ENCODE measurements at places on chromosomes 5 and 9.

- no peak for DNase-seq
Observed at GRCh38 chr5:34932947-34933346, 3.6 kb downstream of the DNAJC21 start.

- no peak for DNase-seq
Observed at GRCh38 chr9:84990416-84990815, 320.9 kb downstream of the NTRK2 start.

- DNase-seq = no peak
Observed at GRCh38 chr5:171335616-171336015, 26.6 kb downstream of the TLX3 start.

GRCh38 chr5:141747152-141748141 lies 65.4 kb upstream of the ARAP3 start:
- DNase-seq = no peak

- DNase-seq = no peak
Observed at GRCh38 chr5:79235261-79235633, 684 bp upstream of the JMY start.

GRCh38 chr9:131744171-131744719 lies 4.4 kb upstream of the RAPGEF1 start:
- DNase-seq = peak; percentile 39

DNA sequence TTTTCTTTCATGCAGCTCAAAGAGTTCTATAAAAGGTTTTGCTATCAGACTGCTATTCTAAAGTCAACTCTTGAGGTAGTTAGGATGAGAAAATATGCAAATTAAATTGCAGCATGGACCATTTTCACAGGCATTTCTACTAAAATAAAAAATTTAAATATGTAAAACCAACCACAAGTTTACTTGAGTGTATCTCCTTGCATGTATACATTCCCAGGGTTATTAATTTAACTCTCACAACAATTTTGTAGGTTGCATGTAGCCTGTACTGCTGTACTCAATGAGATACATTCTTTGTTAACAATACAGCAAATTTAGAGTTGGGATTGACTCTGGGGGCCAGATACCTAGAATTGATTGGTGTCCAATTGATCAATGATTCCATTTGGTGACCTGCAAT lies 265.8 kb downstream of the MED10 start:
- DNase-seq = no peak

- no peak for DNase-seq
Observed at GRCh38 chr9:105441616-105442160, 6.1 kb upstream of the FSD1L start.

DNA sequence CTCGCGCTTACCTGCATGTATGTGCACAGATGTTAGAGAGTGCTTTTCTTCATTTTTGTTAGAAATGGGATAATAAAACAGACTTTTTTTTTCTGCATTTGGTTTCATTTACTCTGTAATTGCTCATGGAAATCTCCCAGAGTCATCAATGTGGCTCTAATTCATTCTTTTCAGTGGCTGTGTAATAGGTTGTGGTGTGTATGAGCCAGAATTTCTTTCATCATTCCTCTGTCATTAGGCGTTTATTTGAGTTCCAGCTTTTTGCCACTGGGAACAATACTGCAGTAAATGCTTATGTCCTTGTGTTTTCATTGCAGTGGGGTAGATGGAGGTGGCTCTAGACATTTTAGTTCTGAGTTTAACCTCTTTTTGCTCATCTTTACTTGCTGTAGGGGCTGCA lies 118.9 kb downstream of the NXNL2 start:
- no peak for DNase-seq

DNA sequence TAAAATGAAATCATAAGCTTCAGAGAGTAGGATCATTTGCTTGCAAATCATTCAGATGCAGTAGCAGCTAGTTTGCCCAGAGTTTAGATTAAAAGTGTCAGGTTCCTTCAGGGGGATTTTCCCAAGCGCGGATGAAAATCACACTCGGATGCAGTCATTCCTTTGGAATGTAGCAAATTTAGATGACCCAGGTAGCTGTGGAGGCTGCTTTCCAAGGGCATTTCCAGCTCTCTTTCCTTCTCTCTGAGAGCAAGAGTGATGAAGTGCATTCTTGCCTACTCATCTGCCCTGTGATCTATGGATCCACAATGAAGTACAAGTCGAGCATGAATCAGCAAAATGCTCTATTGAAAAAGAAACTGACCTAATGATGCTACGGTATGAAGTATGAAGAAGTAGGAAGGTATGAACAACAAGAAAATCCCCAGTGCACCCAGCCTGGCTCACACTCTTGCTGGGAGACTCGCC lies 200.2 kb downstream of the PLK2 start:
- DNase-seq = no peak

DNA sequence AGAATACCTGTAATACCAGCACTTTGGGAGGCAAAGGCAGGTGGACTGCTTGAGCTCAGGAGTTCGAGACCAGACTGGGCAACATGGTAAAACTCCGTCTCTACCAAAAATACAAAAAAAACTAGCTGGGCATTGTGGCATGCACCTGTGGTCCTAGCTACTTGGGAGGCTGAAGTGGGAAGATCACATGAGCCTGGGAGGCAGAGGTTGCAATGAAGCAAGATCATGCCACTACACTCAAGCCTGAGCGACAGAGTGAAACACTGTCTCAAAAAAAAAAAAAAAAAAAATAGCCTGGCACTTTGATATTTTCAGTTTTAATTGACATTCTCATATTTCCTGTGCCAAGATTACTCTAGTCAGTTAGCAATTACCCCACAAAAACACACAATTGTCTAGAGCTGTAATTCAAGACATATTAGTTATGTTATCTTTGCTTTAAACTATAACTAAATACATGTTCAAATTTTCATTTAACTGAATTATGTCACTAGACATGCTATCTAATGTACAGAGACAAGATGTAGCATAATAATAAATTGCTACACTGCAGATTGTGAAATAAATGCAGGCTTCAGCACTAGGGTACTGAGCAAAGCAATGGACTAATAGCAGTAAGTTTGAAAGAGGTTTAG lies 378.2 kb upstream of the GRAMD2B start:
- DNase-seq = no peak
